NCI-H187 treated with DMSO at 0.1 percent for 48 hours (cell line): ENCODE measurements at places on chromosomes 5 and 9.

GRCh38 chr5:143648696-143649095 lies 163.3 kb upstream of the HMHB1 start:
- DNase-seq: no peak

GRCh38 chr5:13524936-13525335 lies 419.6 kb downstream of the DNAH5 start:
- DNase-seq: no peak

GRCh38 chr5:77390795-77391194 lies 101.3 kb downstream of the WDR41 start:
- DNase-seq: no peak

GRCh38 chr5:168920019-168920810 lies 341.0 kb upstream of the PANK3 start:
- DNase-seq: no peak

GRCh38 chr9:129334105-129334935 lies 156.3 kb upstream of the IER5L start:
- no peak for DNase-seq

- no peak for DNase-seq
These were observed 9.1 kb upstream of the TRIO start for GRCh38 chr5:14134083-14134482.

GRCh38 chr5:74949976-74950375 lies 83.8 kb upstream of the FAM169A start:
- DNase-seq: no peak

DNA sequence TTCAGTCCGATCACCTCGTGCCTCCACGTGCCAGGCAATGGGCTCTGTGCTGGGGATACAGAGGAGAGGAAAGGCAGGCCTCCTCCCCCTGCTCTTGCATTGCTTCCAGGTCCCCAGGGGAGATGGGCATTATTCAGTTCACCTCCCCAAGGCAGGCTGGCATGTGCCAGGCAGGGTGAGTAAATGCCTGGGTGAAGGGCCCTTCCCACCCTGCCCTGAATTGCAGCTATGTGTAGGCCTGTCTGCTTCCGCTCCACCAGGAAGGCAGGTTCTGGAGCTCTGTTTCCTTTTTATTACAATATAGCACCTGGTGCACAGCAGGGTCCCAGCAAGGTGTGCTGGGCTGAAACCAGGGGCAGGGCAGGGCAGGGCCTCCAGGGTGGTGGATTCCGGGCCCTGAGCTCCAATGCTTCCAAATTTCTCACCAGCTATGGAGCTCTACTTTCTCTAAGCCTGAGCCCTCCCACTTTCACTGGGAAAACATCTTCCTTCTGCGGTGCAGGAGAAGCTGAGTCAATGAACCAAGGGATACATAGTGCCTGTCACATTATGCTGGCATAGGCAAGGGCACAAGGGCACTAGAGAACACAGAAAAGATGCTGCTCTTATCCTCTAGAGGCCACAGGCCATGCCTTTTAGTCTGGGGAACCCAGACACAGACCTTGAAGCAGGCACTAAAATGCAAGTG lies 42.0 kb downstream of the SHB start:
- no peak for DNase-seq

- DNase-seq: no peak
These were observed 7.1 kb downstream of the SPRY4 start for GRCh38 chr5:142317753-142318152.
